ENCODE measurements at places on chromosomes 2 and 18.

- no peak for DNase-seq
Observed at GRCh38 chr2:195925120-195925519, 143.5 kb downstream of the DNAH7 start.

DNA sequence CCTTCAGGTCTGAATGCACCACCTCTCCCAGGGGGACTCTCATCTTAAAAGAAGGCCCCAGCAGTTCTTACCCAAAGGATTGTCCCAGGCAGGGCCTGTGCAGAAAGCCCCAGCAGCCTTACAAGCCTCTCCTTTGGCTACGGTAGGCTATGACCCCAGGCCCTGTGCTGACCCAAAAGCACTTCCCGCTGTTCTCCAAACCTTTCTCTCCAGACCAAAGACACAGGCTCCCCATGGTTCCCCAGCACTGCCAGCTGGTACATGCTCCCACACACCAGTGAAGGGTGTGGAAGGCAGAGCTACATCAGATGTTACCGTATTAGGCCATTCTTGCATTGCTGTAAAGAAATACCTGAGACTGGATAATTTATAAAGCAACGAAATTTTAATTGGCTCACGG lies 35.4 kb downstream of the LBH start:
- no peak for DNase-seq

GRCh38 chr2:70716131-70716743 lies 51.8 kb downstream of the ADD2 start:
- DNase-seq = no peak

GRCh38 chr18:30927517-30928075 lies 114.9 kb downstream of the DSC3 start:
- no peak for DNase-seq

Measured in GM12865 (cell line).